ENCODE measurements at places on chromosomes 16 and 17. TPM values are rescaled to one million over a fixed set of nuclear protein-coding genes. Genes with fewer than 3 reads are reported as not detected.
A peak's percentile ranks its signal among the peaks of the same experiment; 100 is the strongest.

- H3K27ac ChIP-seq: no peak overlapping the region
- H3K4me3 ChIP-seq: no peak overlapping the region
Measured at GRCh38 chr16:69237296-69237695, 50.3 kb downstream of the SNTB2 start.

- no peak overlapping the region for H3K4me3 ChIP-seq
- H3K27me3 ChIP-seq: no peaks in the 10 kb centered on the region
- no peak for DNase-seq
- H3K4me1 ChIP-seq: no peaks in the 10 kb centered on the region
- H3K27ac ChIP-seq: no peak overlapping the region
- no peaks in the 10 kb centered on the region for H3K36me3 ChIP-seq
Measured at GRCh38 chr16:55101026-55101425, 170.4 kb downstream of the IRX5 start.

- peak overlapping the region; percentile 47 for H3K27ac ChIP-seq
- H3K4me3 ChIP-seq: no peak overlapping the region
- DNase-seq: no peak
Measured at GRCh38 chr17:17805575-17805974, 31.2 kb downstream of the SREBF1 start.

GRCh38 chr17:72425133-72425793 lies 304.4 kb downstream of the SOX9 start:
- DNase-seq: no peak
- H3K36me3 ChIP-seq: peaks cover 15% of the 10 kb centered on the region
- no peak overlapping the region for H3K4me3 ChIP-seq
- H3K27me3 ChIP-seq: no peaks in the 10 kb centered on the region
- no peak overlapping the region for H3K27ac ChIP-seq
- peaks cover 97% of the 10 kb centered on the region for H3K4me1 ChIP-seq

Gene MLKL
- total RNA-seq: 10.7 TPM

Gene DDX19B
- total RNA-seq: 36.2 TPM

Gene CDRT15L2
- total RNA-seq: not detected

Gene SLC5A10
- not detected for total RNA-seq
